ENCODE measurements at places on chromosomes 11 and 22.

DNA sequence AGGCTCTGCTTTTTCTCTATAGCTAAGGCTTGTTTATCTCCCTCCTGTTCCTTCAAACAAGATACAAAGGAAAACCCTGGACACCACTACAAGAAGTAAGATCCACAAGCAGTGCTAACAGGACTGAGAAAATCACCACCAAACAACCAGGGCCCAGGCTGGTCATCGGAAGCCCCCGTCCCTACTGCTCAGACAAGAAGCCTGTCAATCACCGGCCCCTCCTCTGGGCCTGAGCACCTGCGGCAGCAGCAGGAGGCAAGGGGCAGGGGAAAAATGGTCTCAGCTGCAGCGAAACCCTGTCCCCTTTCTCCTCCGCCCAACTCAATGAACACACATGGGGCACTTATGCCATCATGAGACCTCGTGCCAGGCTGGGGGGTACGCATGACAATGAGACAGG lies 155.2 kb downstream of the CEP164 start:
- DNase-seq, result no peak

- DNase-seq, result no peak
These were observed 2171.4 kb downstream of the LRRC4C start for GRCh38 chr11:39288011-39288410.

- DNase-seq, result no peak
These were observed 79.2 kb downstream of the STIM1 start for GRCh38 chr11:3934658-3935057.

DNA sequence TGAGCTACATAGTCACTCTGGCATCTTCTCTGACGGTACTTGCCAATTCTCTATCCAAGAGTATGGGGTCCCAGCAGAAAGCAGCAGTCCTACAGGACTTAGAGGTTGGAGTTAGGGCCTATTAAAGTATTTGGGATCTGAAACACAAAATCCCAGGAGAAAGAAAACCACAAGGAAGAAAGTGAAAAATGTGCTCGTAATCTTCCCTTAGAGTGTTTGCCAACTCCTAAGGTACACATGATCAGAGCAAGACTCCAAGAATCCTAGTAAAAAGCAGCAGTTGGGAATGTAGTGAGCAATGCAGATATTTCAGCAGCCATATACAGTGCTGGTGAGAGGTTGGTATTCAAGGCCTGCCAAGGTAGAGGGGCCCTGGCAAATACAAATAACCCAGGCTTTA lies 71.6 kb downstream of the EXT2 start:
- no peak for DNase-seq

DNA sequence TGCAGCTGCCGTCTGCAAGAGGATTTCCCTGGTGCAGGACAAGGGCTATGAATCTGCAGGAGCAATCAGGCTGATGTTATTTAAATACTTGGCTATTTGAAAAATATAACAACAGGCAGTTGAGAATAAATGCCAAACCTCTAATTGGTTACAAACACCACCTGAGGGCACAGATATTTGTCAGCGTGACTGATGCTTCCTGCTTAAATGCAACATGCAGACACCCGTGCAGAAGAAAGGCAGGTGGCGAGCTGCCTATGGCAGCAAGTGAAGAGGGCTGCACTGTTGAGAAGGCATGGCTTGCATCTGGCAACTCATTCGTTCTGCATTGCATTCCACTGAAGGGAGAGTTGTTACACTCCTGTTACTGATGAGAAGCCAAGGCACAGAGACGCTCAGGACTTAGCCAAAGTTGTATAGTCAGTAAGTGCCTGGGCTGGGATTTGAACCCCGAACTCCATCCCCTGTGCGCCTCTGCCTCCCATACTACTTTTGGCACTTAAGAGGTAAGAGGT lies 350.6 kb downstream of the TENM4 start:
- no peak for DNase-seq

GRCh38 chr22:23574371-23574811 lies 5.7 kb downstream of the IGLL1 start:
- DNase-seq, result no peak

DNA sequence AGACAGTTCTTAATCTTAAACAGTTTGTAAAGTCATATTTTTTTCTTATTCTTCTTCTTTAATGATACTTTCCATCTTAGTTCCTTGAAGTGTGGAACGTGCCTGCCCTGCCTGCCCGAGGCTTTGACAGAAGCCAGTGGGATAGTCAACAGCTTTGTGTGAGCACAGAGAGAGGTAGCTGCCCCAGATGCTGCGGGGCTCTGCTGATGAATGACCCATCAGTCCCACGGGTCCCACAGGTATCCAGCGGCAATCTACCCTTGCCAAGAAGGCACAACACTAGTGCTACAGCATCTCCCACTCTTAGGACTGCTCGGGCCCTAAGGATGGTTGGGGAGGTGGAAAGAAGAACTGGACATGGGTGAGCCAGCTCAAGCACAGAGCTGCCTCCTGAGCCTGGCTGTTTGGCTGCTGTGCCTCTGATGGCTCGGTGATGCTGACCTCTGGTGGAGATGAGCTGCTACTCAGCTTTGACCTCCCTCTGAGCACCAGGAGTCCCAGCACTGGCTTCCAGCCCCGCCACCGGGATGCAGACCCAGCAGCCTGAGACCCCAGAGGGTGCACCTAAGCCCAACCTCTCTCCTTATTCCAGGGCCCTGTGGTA lies 11.8 kb upstream of the APLNR start:
- peak; percentile 56 for DNase-seq
